ENCODE measurements at places on chromosomes 13 and 19. TPM values are rescaled to one million over a fixed set of nuclear protein-coding genes. Genes with fewer than 3 reads are reported as not detected.

DNA sequence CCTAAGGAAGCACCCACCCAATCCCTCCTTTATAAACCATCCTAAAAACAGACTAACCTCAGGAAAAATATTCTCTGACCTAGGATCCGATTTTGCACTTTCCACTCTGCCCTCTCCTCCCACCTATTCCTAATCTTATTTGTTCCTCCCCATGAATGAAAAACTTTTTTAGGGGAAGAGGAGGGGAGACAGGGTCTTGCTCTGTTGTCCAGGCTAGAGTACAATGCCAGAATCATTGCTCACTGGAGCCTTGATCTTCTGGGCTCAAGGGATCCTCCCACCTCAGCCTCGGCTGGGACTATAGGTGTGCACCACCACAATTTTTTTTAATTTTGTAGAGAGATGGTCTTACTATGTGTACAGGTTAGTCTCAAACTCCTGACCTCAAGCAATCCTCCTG is 4.4 kb downstream of the ZNF564 start:
- H3K4me3 ChIP-seq: no peak overlapping the region
- DNase-seq: no peak
- H3K4me1 ChIP-seq: peaks cover 8% of the 10 kb centered on the region
- no peaks in the 10 kb centered on the region for H3K27me3 ChIP-seq
- no peaks in the 10 kb centered on the region for H3K36me3 ChIP-seq
- no peak overlapping the region for H3K27ac ChIP-seq

DNA sequence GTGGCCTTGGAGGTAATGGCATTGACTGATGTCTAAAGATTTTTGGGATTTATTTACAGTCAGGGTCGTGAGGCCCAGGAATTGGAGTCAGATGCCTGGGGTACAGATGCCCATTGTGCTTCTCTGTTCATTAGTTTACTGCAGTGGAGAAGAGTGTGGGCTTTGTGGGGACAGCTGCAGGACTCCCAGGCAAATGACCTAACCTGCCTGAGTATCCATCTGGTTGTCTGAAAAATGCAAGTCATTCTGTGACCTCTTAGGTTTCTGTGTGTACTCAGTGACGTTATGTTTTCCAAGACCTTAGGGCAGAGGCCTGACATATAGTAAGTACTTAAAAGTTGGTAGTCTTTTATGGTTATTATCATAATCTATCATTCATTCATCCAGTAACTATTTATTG is 60.5 kb downstream of the SPATA13 start:
- no peaks in the 10 kb centered on the region for H3K36me3 ChIP-seq
- no peak overlapping the region for H3K27ac ChIP-seq
- no peak for DNase-seq
- H3K27me3 ChIP-seq: no peaks in the 10 kb centered on the region

- no peaks in the 10 kb centered on the region for H3K4me1 ChIP-seq
- H3K36me3 ChIP-seq: no peaks in the 10 kb centered on the region
- DNase-seq: no peak
- H3K27me3 ChIP-seq: no peaks in the 10 kb centered on the region
These were observed 35.7 kb downstream of the TSKS start for GRCh38 chr19:49727217-49728030.

DNA sequence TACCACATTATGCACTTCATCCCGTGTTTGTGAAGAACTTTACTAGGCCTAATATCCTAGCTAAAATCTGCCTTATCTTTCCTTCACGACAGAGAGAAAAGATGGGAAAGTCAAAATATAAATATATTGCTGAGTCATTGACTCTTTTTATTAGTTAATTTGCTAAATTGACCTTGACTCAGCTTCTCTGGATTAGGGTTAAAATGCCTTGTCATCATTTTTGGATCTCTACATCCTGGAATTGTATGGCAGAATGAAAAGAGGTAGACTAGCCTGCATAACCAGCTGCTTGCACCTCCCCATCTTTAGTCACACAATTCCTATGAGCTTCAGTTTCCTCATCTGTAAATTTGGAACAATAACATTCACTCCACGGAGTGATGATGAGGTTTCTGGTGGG is 280.3 kb downstream of the DCT start:
- no peak overlapping the region for H3K27ac ChIP-seq
- H3K4me1 ChIP-seq: no peaks in the 10 kb centered on the region
- no peak overlapping the region for H3K4me3 ChIP-seq
- no peaks in the 10 kb centered on the region for H3K27me3 ChIP-seq
- no peak for DNase-seq
- no peaks in the 10 kb centered on the region for H3K36me3 ChIP-seq

The ZNF837 gene
- 2.6 TPM for total RNA-seq
